ENCODE measurements at places on chromosomes 2 and 18.

- no peak for DNase-seq
Measured at GRCh38 chr2:29323301-29323700, 208.1 kb downstream of the CLIP4 start.

- no peak for DNase-seq
Measured at GRCh38 chr2:233450864-233451575, 96.7 kb downstream of the DGKD start.

DNA sequence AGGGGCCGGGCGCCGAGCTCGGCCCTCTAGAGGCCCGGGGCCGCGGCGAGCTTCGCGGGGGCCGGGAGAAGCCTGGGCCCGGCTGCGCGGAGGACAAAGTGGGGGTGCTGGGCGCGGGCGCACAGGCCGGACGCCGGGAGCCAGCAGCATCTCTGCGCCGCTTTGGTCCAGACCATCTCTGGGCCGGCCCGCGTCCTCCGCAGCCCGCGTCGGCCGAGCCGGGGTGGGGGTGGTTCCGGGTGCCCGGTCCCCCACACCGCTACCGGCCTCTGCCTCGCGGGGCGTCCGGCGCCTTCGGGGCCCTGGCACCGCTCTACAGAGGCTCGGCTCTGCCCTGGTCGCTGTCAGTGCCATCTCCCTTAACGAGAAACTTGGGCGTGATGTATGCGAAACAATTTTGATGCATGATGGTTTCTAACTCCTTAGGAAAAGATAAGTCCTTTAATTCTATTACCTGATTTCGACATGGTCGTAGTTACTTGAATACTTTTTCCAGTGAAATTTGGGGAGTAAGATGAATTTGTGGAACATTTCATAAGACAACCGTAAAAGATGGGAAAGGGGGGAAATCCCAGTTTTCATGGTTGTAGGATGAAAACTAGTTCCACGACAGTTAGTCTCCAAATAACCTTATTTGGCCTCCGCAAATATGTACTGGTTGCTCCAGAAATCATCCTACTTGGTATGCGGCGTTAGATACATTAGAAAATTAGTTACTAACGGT, 562 bp downstream of the TWSG1 start:
- no peak for DNase-seq

DNA sequence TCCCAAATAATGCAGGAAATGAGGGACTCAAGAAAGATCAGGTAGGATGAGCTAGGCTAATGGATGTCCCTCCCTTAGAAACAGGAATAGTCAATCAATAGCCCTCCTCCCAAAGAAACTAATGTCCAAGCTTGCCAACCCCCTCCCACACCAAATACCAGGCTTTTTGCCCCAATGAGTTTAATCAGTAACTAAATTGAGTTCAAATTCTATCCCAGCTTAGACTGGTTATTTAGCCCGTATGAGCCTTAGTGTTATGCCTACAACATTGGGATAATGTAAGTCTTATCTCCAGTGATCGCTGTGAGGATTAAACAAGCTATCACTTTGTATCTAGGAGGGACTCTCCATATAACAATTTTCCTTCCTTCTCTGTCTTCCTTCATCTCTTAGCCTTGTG, 310.7 kb downstream of the DPP10 start:
- DNase-seq: no peak

DNA sequence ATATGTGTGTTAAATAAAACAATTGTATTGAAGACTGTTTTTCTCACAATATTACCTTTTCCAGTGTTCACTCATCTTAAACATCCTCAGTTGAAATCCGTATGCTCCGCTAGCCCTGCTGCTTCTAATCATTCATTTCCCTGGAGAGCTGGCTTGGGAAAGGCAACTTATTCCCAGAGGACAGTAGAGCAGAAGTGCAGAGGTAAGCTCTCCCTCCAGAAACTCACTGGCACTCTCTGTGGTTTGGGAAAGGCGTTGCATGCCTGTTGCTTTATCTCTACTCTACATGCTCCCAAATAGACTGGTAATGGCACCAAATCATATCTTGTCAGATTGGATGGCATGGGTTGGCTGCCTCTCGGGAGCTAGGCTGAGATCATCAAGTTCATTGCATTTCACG, 117.1 kb upstream of the BOD1L2 start:
- DNase-seq: no peak

GRCh38 chr2:125874564-125874963, 781.4 kb upstream of the GYPC start:
- DNase-seq: no peak
